ENCODE measurements at places on chromosomes 2 and 18.

DNA sequence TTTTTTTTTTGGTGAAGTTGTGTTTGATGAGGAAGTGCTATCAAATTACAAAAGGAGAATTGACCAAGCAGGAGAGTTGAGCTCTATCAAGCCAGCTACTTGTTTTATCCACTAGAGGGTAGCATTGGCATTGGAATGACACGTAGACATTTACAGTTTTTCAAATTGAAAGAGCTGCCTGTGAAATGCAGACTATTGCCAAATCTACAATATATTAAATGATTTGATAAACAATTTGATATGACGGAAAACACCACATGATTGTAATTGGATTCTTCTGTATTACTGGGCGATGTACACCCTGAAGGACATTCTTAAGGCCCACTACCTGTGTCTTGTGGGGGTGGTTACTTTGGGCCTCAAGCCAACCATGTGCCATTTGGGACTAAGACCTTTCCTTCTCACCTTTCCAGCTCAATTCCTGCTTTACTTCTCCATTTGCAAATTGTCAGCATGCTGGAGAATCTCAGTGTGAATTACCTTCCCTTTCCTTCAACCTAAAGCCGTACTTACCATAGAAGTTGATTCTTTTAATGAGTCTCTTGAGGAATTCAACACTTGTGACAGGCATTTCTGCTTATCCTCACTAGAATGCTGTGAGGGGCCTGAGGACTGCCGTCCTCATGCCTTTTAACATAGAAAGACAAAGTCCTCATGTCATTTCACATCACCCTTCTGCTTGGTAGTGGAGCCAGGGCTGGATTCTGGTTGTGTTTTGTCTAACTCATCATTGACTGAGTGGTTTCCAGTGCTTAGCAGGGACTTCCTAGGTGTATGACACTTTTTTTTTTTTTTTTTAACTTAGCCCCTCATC lies 134.8 kb upstream of the THUMPD2 start:
- H3K36me3 ChIP-seq: no peaks in the 10 kb centered on the region
- DNase-seq: peak; percentile 77
- no peaks in the 10 kb centered on the region for H3K27me3 ChIP-seq
- H3K27ac ChIP-seq: no peak overlapping the region
- H3K4me1 ChIP-seq: no peaks in the 10 kb centered on the region

DNA sequence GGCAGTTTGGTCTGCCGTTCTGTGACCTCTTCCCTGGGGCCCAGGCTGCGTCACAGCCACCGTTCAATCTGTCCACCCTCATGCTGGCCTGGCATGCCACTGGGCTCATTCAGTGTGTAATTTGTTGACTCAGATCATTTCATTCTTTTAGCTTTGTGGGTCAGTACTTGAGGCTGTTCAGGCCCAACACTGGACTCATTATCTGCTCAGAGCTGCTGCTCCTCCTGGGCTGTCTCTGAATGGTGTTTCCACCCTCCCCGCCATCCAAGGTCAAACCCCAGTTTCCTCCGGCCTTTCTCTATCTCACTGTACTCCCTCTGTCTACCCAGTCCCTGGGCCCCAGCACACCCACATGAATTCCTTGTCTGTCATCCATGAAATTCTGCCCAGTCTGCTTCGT lies 152.4 kb upstream of the NCK2 start:
- no peaks in the 10 kb centered on the region for H3K36me3 ChIP-seq
- H3K4me3 ChIP-seq: no peak overlapping the region
- DNase-seq: no peak
- H3K27ac ChIP-seq: no peak overlapping the region
- H3K4me1 ChIP-seq: peaks cover 7% of the 10 kb centered on the region

GRCh38 chr2:11075221-11075620 lies 80.0 kb upstream of the SLC66A3 start:
- no peaks in the 10 kb centered on the region for H3K4me1 ChIP-seq
- no peak overlapping the region for H3K27ac ChIP-seq
- DNase-seq: no peak

- peaks cover 5% of the 10 kb centered on the region for H3K4me1 ChIP-seq
- H3K27me3 ChIP-seq: no peaks in the 10 kb centered on the region
- no peaks in the 10 kb centered on the region for H3K36me3 ChIP-seq
- no peak overlapping the region for H3K4me3 ChIP-seq
- peak; percentile 92 for DNase-seq
Measured at GRCh38 chr2:219285894-219286425, 6.8 kb downstream of the DNAJB2 start.

DNA sequence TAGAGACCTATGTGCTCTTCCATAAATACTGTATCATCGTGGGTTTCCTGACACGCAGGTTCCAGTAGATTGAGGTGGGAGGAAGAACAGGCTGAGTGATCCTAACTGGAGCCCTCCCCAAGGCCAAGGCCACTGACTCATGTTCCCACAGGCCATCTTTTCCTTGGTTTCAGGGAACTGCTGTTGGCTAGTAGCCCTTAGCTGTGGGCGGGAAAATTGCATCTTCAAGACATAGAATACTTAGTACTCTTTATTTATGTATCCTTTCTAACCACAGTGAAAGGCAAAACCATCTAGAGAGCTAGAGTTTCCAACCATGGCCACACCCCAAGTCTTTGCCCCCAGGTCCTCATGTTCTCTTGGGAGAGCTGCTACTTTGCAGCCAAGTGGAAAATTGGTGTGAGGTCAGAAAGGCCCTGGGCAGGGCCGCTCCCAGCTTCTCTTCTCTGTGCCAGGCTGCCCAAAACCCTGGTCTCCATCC lies 55.9 kb downstream of the COPS8 start:
- no peak overlapping the region for H3K27ac ChIP-seq
- H3K27me3 ChIP-seq: no peaks in the 10 kb centered on the region
- H3K36me3 ChIP-seq: no peaks in the 10 kb centered on the region
- DNase-seq: no peak
- H3K4me1 ChIP-seq: no peaks in the 10 kb centered on the region

GRCh38 chr2:208049006-208049405 lies 23.7 kb upstream of the PLEKHM3 start:
- no peak overlapping the region for H3K4me3 ChIP-seq
- no peak overlapping the region for H3K27ac ChIP-seq
- no peaks in the 10 kb centered on the region for H3K36me3 ChIP-seq
- H3K27me3 ChIP-seq: no peaks in the 10 kb centered on the region
- H3K4me1 ChIP-seq: no peaks in the 10 kb centered on the region
- no peak for DNase-seq

DNA sequence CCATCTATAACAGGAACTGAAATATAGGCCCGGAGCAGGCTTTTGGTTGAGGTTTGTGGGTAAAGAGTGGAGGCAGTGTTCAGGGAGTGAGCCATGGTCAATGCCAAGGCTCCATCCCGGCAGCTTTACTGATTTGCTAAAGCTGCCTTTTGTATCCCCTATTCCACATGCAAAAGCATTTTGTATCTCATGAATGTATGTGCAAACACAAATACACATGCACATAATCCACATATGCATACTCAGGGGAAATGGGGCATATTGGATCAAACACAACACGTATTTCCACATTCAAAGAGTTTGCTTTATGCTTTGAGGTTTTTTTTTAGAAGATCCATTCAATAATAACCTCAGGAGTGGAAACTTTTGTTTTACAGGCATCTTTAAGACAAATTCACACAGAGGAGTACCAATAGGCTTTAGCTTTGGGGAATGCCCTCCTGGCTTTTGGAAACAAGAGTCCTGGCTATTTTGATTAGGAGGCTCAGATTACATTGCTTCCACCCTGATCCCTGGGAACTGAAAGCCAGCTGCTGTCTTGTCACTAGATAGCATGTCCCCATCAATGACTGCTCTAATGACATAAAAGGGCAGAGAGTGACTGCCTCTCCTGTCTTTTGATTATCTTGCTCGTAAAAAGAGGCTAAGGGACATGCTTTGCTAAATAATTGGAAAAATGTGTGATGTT lies 263.2 kb downstream of the EN1 start:
- no peaks in the 10 kb centered on the region for H3K27me3 ChIP-seq
- H3K27ac ChIP-seq: peak overlapping the region; percentile 17
- H3K4me3 ChIP-seq: no peak overlapping the region
- H3K4me1 ChIP-seq: peaks cover 9% of the 10 kb centered on the region
- DNase-seq: peak; percentile 62

GRCh38 chr2:68714866-68715265 lies 19.7 kb upstream of the ARHGAP25 start:
- DNase-seq: no peak
- no peak overlapping the region for H3K4me3 ChIP-seq
- no peaks in the 10 kb centered on the region for H3K4me1 ChIP-seq
- H3K27me3 ChIP-seq: no peaks in the 10 kb centered on the region

- DNase-seq: peak; percentile 66
- no peak overlapping the region for H3K4me3 ChIP-seq
- no peaks in the 10 kb centered on the region for H3K36me3 ChIP-seq
- H3K27ac ChIP-seq: no peak overlapping the region
- no peaks in the 10 kb centered on the region for H3K27me3 ChIP-seq
- H3K4me1 ChIP-seq: no peaks in the 10 kb centered on the region
Measured at GRCh38 chr2:166106431-166107015, 21.3 kb downstream of the SCN1A start.

- no peaks in the 10 kb centered on the region for H3K36me3 ChIP-seq
- no peak overlapping the region for H3K27ac ChIP-seq
- no peaks in the 10 kb centered on the region for H3K27me3 ChIP-seq
- H3K4me1 ChIP-seq: no peaks in the 10 kb centered on the region
- no peak overlapping the region for H3K4me3 ChIP-seq
Measured at GRCh38 chr2:705971-706511, 28.8 kb upstream of the TMEM18 start.

GRCh38 chr18:79898952-79899608 lies 52.4 kb downstream of the SLC66A2 start:
- no peak overlapping the region for H3K4me3 ChIP-seq
- H3K27me3 ChIP-seq: no peaks in the 10 kb centered on the region
- H3K27ac ChIP-seq: no peak overlapping the region
- no peak for DNase-seq
- H3K4me1 ChIP-seq: no peaks in the 10 kb centered on the region
- H3K36me3 ChIP-seq: no peaks in the 10 kb centered on the region

Data from mesendoderm (in vitro differentiated cells).